Progenitor cell of endocrine pancreas (in vitro differentiated cells): ENCODE measurements at places on chromosomes 7 and 10. TPM values are rescaled to one million over a fixed set of nuclear protein-coding genes. Genes with fewer than 3 reads are reported as not detected.

DNA sequence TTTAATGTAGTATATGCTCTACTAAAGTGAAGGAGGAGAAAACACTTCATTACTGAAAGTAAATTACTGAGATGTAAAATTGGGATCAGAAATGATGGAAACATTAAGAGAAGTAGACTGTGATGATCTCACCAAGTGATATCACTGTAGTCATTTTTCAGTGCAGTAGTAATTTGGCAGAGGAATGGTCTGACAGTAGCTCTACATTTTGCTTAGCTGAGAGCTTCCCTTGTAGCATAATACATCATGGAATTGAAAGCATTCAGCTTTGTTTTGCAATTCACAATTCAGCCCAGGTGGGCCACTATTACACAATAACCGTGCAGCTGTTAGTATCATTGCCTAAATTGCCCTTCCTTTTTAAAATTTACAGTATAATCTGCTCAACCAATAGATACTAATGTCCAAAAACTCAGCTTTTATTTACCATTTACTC is 19.4 kb upstream of the CABCOCO1 start:
- H3K4me1 ChIP-seq: peaks cover 15% of the 10 kb centered on the region
- H3K27me3 ChIP-seq: no peaks in the 10 kb centered on the region
- DNase-seq: no peak
- no peak overlapping the region for H3K27ac ChIP-seq
- H3K36me3 ChIP-seq: no peaks in the 10 kb centered on the region

DNA sequence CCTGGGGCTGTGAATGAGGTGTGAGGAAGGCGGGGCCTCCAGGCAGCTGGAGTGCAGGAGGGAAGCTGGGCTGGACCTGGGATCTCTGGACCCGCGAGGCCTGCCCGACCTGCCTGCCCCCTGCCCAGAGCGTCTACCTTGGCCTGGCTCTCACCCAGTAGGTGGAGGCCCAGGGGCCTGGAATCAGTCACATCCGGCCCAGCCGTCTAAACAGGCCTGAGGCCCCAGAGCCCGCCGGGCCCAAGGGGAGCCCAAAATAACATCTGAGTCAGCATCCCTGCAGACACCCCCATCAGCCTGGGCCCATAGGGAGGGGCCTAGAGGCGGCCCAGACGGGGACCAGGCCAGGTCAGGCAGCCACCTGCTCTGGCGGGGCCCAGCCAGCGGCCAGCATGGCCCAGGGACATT is 15.1 kb upstream of the ELN start:
- H3K27ac ChIP-seq: no peak overlapping the region
- H3K36me3 ChIP-seq: no peaks in the 10 kb centered on the region
- peaks cover 7% of the 10 kb centered on the region for H3K27me3 ChIP-seq
- no peak overlapping the region for H3K4me3 ChIP-seq
- H3K4me1 ChIP-seq: no peaks in the 10 kb centered on the region

Gene LIPM
- total RNA-seq: not detected in 2 replicates

Gene CYP26C1
- total RNA-seq: 0.26 and 0.29 TPM in 2 replicates

Gene TRIM74
- 2.1 and 2.4 TPM in 2 replicates for total RNA-seq
